ENCODE measurements at places on chromosomes 12 and 14.

GRCh38 chr12:96327889-96328288 lies 72.3 kb downstream of the CDK17 start:
- DNase-seq, result no peak

DNA sequence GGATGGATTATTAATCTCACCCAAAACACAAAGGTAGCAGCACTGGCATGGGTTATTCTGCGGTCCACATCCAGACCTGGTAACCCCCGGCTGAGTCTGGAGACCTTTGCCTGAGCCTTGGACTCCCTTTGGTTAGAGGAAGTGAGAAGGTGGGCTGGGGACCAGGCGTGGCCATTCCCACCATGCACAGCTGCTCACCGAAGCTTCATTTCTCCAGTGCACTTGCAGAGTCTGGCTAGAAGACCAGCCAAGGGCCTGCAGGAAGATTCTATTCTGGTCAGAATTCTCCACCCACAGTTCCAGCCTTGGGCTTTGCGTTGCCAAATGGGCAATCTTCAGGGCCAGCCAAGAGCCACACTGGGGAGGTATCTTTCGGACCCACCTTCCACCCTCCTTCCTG lies 73.0 kb downstream of the LGMN start:
- DNase-seq, result no peak

DNA sequence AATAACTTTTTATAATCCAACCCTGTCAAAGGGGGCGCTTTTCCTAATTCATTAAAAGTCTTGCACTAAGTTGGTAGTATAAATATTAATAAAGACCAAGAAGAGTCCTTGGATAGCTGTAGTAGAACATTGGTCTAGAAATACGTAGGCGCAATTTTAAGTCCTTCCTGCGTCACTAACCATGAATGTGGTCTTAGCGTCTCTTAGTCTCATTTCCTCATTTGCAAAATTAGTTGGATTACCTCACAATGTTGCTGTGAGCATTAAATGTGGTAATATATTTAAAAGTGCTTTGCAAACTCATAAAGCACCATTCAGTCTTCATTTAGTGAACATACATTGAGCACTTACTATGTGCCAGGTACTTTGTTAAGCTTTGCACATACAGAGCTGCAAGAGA lies 149.7 kb downstream of the AEBP2 start:
- no peak for DNase-seq

- DNase-seq, result no peak
Measured at GRCh38 chr12:116542345-116542956, 16.7 kb upstream of the MAP1LC3B2 start.

- no peak for DNase-seq
Measured at GRCh38 chr14:77186911-77187648, 5.5 kb downstream of the TMEM63C start.

DNA sequence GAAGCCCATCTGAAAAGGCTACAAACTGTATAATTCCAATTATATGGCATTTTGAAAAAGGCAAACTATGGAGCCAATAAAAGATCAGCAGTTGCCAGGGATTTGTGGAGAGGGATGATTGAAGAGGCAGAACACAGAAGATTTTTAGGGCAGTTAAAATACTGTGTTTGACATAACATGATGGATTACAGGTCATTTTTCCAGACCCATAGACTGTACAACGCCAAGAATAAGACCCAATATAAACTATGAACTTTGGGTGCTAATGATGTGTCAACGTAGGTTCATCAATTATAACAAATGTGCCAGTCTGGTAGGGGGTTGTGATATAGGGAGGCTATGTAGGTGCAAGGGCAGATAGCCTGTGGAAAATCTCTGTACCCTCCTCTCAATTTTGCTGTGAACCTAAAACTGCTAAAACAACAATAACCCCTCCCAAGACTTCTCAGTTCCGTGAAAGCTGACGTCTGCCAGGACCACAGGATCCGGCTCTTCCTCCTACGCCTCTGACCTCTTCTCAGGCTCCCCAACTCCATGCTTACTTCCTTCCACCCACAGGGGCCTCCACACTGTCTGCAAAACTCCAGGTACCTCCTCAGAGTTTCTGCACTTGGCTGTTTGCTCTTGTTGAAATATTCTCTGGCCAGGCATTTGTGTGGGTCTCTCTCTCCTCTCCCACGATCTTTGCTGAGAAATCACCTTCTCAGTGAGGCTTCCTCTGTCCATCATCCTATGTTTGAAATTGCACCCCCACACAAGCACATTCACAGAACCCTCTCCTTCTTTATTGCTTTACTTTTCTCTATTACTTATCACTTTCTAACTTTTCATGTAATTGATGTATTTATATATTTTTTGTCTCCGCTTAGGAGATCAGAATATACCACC lies 131.4 kb downstream of the BBS10 start:
- no peak for DNase-seq

- no peak for DNase-seq
Measured at GRCh38 chr14:74917178-74917543, 5.9 kb downstream of the RPS6KL1 start.

DNA sequence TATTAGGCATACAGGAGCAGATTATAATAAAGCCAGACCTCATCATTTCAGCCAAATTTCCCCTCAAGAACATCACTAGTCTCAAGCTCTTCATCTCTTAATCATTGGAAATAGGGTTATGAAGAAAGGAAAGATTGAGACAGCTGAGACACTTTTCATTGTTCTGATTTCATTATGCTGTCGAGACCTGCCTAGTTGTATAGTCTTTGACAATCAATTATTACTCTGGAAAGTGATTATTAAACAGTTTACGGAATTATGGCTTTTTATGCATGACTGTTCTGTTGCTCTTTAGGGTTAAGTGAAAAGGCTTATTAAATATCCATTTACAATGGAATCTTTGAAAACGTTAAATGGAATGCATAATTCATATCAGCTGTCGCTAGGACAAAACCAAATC lies 48.3 kb downstream of the TTC6 start:
- DNase-seq, result no peak

- DNase-seq, result no peak
Measured at GRCh38 chr12:47768323-47768811, 4.7 kb upstream of the SLC48A1 start.

DNA sequence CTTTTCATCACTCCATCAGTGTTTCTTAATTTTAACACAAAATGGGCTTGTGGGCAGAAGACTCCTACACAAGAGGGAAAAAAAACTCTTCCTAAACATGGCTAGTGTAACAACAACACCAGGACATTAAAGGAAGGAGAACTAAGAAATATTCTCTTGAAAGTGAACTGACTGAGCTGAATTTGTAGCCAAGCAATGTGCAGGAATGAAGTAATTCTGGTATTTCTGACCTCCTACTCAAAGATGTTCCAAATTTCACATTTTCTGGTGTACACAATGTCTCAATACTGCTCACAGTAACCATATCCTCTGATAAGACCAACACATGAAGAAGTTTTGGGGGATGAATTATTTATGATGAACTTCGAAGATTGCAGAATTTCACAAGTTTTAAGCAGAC lies 357.3 kb downstream of the DUSP6 start:
- no peak for DNase-seq

GRCh38 chr12:2893007-2893406 lies 2.3 kb downstream of the TULP3 start:
- no peak for DNase-seq

DNA sequence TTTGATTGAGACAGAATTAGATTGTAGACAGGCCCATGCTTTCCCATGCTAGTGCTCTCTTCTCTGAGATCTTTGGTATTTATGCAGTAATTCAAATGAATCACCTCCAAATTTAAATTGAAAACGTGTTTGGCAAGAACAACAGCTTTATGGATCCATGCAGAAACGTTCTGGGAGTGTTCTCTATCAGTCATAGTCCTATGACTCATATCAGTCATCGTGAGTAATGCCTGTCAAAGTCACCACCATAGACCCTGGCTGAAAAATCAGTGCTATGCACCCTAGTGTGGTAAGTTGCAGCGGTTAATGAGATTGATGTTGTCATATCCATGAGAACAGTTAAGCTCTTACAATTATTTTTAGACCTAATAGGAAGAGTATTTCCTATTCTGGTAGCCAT lies 90.1 kb upstream of the FOXG1 start:
- no peak for DNase-seq

DNA sequence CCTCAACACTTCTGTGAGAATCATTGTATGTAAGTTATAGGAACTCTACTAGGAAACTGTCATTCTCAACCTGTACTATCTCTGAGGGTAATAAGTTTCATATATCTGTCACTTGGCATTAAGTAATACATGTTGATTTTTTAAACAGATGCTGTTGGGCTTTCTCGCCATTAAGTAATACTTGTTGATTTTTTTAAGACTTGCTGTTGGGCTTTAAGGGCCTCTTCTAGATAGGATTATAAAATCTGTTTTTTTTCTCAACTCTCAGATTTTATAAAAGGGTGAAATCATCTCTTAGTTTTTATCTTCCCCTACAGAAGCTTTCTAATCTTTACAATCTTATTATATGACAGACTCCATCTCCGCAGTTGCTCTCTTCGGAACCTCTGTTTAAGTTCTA lies 5.6 kb downstream of the WASHC4 start:
- DNase-seq, result no peak

GRCh38 chr14:95296966-95297365 lies 22.7 kb downstream of the CLMN start:
- DNase-seq, result no peak

- DNase-seq, result no peak
Measured at GRCh38 chr14:86654558-86655184, 1124.7 kb downstream of the FLRT2 start.

DNA sequence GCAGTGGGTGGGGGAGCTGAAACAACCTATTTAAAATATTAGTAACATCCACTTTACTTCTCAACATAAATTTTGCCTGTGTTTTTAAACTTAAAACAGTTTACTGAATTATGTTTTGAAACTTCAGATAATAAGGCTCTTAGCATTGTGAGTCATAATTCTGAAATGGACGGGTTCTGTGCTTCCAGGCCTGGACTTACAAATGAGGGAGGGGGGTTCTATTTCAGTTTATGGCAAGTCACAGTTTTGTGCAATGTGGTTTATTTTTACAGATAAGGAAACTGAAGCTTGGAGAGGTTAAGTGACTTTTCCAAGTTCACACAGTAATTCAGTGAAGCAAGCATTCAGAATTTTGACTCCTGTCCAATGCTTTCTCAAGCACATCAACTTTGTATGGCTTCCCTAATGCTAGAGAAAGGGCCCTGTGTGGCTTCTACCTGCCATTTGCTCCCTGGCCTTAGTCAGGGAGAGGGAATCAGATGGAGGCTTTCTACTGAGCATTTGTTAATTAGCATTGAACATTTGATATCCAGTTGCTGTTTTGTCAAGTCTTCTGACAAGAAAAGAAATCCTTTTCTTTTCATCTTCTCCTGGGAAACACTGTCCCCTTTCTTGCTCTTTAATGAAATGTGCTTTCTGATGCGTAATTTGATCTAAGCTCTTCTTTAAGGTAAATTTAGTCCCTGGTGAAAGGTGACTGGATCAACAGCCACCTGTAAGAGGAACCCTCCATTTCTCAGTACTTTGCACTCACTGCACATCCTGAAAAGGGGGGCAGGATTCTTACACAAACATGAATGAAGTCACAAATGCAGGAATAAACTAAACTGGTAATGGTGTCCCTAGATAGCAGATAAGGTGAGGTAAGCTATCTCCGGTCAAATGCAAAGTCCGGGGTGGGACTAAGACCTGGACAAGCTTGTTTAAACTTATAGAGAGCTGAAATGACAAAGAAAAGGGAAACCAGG lies 2.5 kb upstream of the SALL2 start:
- DNase-seq, result no peak

- no peak for DNase-seq
Measured at GRCh38 chr12:75439930-75440329, 40.6 kb upstream of the GLIPR1 start.

DNA sequence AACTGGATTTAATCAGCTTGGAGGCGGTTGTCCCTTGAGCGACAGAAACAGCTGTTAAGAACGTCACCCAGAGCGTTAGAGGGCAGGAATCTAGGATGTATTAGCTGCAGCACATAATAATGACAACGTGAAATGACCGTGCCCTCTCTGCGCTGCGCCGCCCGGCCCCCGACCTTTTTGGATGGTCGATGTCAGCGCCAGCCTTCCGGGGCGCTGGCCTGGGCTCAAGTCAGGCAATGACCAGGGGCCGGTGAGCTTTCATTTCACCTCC lies 427 bp upstream of the TMEM120B start:
- no peak for DNase-seq

- no peak for DNase-seq
Measured at GRCh38 chr12:47481041-47481440, 224.8 kb downstream of the RPAP3 start.

DNA sequence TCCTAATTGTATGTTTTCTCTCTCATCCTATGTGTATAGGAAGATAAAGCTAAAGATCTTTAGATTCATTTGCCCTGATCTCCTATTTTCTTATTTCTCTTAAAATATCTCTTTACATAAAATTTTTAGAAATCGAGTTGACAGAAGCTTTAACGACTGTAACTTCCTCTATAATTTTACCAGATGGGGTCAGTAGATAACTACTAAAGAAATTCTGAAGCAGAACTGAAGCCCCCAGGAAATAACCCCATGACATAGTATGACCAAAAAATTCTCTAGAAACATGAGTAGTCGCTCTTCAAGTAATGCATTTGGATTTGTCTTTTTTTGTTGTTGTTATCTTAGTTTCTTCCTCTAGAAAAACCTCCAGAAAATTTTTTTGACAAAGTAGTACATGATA lies 288.0 kb downstream of the ERC1 start:
- DNase-seq, result no peak

DNA sequence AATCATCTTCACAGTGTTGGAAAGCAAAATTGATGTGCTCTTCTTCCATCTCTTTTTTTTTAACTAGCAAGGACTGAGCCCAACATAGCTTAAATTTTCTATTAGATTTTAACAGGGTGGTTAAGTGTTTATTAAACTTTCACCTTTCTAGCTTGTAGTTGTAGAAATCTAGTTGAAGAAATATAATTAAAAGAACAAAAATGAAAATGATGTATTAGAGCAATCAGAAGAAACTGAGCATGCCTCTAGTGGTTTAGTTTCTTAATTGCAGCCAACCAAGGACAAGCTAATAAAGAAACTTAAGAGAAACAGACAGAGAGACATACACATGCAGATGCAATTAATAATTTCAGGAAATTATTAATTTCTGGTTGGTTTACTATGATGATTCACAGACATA lies 673.0 kb upstream of the LMO3 start:
- no peak for DNase-seq

DNA sequence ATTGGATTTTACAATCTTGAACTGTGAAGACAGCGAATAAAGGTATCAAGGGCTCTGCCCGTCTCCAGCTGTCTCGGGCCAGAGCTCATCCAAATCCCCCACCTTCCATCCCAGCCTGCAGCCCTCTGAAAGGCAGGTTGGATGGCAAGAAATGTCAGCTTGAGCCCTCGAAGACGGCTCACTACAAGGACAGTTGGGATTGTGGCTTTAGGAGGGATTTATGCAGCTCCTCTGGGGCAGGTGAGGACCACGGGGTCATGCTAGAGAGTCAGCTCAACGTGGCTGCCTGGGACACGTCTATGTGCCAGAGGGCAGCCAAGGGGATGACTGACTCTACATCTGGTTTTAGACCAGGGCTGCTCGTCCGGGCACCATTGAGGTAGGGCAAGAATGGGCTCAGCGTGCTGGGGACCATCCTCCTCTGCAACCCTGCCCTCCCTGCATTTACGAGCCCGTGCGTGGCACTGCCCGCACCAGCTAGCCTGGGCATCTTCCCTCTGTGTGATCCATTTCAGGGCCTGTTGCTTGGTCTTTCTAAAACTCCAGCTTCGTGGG lies 16.2 kb downstream of the MVK start:
- DNase-seq, result no peak

GRCh38 chr14:100117026-100117425 lies 42.4 kb downstream of the DEGS2 start:
- no peak for DNase-seq

Data from stimulated activated CD4-positive, alpha-beta T cell treated with anti-CD3 and anti-CD28 coated beads, Interleukin-1b, Interleukin-23, amount 100 ng/mL, for 1 hour (primary cell).